Suprapubic skin (tissue), 4 donors: ENCODE measurements at places on chromosomes 2 and 18. TPM values are rescaled to one million over a fixed set of nuclear protein-coding genes. Genes with fewer than 3 reads are reported as not detected.

OR6B2 gene
- total RNA-seq = not detected

DNA sequence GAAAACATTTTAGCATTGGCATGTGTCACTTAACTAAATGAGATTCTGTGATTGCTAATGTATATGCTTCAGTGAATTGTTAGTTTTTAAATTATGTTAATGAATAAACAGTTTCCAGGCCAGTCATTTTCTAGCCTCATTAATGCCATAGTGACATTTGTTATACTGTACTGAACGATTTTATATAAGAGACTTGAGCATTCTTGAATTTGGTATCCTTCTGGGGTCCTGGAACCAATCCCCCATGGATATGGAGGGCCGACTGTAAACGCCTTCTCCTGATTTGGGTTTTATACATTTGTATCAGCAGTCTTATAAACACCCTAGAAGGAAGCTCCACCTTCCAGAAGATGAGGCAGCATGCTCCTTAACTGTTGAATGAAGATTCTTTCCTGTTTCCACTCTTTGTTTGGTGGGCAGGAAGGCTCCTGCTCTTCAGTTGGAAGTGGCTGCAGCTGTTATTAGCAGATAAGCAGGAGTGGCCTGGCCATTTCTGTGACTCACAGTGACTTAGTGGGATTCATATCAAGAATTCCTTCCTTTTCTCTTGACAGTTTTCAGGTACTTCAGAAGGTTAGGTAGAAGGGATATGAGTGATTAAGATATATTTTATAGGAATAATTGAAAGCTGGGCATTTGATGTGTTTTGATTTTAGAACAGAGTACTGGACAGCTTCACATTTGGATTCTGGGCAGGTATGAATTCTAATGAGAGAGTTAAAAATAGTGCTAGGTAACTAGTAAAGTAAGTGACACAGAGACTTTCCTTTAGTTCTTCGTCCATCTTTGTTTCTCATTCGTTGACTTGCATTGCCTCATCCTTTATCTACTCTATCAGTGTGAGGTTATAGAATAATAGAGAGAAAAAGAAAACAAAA lies 124.9 kb downstream of the PLCL1 start:
- DNase-seq = no peak

HOXD13 gene
- total RNA-seq = 0.19 TPM

ZAP70 gene
- total RNA-seq = 3.0 TPM

- peak; percentile 57 for DNase-seq
Observed at GRCh38 chr2:232421189-232421785, 14.6 kb downstream of the ALPG start.

FLACC1 gene
- total RNA-seq = not detected

- DNase-seq = no peak
Observed at GRCh38 chr2:80190166-80190565, 114.4 kb downstream of the LRRTM1 start.

DNA sequence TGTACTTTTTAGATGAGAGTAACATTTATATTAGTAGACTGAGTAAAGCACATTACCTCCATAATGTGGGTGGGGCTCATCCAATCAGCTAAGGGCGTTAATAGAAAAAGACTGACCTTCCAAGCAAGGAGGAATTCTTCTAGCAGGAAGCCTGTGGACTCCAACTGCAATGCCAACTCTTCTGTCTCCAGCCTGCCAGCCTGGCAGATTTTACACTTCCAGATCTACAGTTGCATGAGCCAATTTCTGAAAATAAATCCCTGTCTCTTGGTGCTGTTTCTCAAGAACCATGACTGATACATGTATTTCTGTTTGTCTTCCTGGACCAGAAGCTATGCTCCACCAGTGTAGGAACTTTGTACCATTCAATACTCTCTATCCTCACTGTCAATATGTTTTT lies 69.0 kb upstream of the LMAN1 start:
- no peak for DNase-seq

GRCh38 chr2:30716123-30716900 lies 90.9 kb downstream of the CAPN13 start:
- no peak for DNase-seq

GRCh38 chr18:39460136-39460535 lies 1894.5 kb upstream of the CELF4 start:
- DNase-seq = no peak

DNA sequence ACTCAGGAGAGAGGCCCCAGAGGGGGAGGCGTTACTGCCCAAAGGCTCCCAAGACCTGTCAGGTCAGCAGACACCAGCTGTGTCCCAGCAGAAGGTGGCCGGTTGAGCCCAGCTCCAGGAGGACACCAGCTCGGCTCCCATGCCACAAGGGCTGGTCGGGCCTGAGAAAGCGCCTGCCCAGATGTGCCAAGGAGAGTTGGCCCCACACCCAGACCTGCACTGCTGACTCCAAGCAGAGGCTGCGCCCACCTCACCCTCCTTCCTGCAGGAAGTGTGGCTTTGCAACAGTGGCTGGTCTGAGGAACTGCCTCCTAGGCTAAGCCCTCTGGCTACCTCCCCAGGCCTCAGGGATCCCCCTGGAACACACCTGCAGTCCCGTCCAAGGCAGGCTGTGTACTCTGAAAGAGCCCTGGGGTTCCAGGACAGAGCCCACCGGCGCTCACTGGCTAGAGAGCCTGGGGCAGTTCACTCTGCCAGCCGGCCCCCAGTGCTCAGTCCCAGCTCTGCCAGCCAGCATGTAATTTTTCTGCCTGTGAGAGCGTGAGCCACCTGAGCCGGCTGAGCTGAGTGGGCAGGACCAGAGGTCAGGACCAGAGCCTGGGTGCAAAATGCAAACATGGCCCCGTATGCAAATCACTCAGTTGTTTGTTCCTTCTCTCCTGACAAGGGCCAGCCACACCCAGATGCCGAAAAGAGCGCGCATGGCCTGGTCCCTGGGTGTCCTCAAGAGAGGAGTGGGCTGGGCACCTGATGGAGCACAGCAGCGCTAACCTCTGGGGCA lies 36.9 kb upstream of the PTMA start:
- DNase-seq = no peak

DNA sequence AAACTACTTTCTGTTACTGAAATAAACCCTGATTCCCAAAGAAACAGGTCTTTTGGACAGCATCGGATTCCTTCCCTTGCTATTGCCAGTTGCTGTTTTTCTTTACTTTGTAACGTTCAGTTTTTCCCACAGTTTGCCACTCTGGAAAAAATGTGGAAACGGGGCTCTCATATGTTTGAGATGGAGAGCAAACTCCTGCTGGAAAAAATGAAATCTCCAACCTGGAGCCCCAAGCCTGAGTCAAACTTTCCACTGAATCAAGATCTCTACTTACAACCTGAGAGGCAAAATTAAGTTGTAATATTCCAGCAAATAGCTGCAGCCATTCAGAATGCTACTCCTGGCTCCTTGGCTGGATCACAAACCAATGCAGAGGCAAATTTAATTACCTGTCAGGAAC lies 270.7 kb downstream of the SRBD1 start:
- DNase-seq = no peak

DNA sequence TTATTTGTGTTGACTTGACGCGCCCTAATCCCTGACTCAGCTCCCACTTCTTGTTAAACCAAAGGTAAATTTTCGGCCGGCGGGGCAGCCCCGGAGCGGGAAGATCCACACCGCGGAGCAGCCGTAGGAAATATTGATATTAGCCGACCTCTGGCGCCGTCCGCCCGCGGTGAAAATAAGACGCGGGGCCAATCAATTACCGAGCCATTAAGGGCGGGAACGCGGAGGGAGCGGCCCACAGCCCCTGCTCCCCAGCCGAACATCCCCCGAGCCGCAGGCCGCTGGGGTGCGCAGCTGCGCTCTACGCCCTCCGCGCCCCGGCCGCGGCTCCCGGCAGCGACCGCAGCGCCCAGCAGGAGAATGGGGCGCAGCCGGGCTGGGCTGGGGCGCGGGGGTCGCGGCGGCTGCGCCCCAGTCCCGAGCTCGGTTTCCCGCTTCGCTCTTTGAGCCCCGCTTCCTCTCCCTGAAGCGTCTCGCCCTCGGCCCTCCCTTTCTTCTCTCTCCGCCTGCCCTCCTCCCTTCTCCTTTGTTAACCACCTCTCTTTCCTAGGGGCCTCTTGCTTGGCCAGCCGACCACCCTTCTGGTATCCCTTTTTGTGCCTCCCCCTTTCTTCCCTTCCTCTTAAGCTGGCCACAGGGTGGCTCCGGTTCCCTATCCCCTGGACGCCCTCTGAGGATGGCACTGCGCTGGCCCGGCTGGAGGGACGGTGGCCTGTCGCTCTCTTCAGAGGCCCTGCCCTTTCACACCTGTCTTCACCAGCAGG lies 40.9 kb downstream of the CELF4 start:
- no peak for DNase-seq

MDH1B gene
- total RNA-seq = 2.0 TPM

PIEZO2 gene
- total RNA-seq = 0.68 TPM

- no peak for DNase-seq
Observed at GRCh38 chr2:133484106-133484505, 84.2 kb downstream of the NCKAP5 start.

MARCHF7 gene
- total RNA-seq = 128 TPM

GRCh38 chr2:210195101-210195852 lies 24.1 kb upstream of the KANSL1L start:
- DNase-seq = no peak

TNS1 gene
- 64.4 TPM for total RNA-seq

NMUR1 gene
- total RNA-seq = 0.31 TPM

DNA sequence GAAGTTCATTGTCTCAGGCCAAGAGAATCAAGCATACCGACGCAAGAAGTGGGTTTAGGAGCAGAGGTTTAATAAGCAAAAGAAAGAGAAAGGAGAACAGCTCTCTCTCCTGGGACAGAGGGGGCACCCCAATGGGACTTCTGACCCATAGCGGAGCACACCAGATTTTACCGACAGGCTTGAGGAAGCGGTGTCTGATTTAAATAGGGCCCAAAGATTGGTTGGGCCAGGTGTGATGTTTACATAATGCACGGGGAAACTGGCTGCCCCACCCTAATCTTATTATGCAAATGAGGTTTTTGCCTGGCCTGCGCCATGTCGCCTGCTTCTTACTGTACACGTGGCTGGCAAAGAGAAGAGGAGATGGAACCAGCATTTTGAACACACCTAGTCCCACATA lies 106.2 kb downstream of the MREG start:
- no peak for DNase-seq

ASAP2 gene
- total RNA-seq = 22.0 TPM

GRCh38 chr2:190431907-190432306 lies 23.8 kb downstream of the MFSD6 start:
- no peak for DNase-seq

DNA sequence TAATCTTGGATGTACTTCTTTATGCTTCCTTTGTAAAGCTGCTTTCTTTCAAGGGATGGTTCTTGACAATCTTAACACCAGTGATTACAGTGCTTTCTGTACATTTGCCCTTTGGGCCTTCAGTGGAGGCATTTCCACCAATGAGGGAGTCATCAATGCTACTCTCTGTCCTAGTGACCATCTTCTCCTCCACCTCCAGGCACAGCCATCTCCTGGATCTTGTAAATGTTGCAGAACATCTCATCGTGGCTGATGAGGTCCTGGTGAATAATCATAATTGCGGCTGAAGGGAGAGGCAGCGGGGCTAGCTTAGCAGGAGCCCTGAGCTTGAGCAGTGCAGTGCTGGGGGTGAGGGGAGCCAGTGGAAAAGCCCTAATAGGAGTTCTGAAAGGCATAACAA lies 32.5 kb downstream of the IDH1 start:
- no peak for DNase-seq

DNA sequence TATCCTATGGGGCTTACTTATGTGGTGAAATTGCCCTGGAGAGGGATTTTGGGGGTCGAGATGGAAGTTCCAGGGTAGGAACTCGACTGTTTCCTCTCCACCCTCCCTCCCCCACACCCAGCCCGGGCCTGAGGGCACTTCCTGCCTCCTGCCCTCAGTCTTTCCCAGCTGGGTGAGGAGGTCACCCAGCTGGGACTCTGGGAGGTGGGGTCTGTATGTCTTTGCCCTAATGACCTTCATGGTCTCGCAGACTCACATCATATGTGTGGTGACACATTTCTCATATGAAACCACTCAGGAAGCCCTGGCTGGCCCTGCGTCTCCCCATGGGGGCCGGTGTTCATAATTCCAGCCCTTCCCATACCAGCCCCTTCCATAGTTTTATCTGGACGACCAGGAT lies 12.4 kb downstream of the ATOH8 start:
- no peak for DNase-seq

GRCh38 chr2:228056293-228057097 lies 125.0 kb downstream of the SPHKAP start:
- no peak for DNase-seq

CUL3 gene
- 88.4 TPM for total RNA-seq

DNA sequence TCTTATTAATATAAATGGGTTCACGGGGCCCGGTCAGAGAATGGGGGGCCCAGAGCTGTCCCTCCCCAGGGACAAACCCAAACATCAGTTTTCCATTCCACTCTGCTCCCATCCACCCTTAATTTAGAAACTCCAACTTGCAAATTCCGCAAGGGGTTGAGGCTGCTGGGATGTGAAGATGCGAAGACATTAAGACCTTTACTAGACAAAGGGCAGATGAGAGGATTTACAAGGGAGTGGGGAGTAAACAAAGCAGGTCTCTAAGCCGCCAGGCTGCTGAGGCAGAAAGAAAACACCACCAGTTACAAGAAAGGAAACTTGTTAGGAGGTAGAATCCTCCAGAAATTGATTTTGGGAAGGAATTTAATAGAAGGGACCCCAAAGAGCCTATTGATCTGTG lies 33.1 kb downstream of the MARCO start:
- DNase-seq = no peak

- no peak for DNase-seq
Observed at GRCh38 chr2:88469202-88470114, 17.0 kb upstream of the FOXI3 start.

GRCh38 chr2:32712870-32713269 lies 85.0 kb downstream of the TTC27 start:
- no peak for DNase-seq

DNA sequence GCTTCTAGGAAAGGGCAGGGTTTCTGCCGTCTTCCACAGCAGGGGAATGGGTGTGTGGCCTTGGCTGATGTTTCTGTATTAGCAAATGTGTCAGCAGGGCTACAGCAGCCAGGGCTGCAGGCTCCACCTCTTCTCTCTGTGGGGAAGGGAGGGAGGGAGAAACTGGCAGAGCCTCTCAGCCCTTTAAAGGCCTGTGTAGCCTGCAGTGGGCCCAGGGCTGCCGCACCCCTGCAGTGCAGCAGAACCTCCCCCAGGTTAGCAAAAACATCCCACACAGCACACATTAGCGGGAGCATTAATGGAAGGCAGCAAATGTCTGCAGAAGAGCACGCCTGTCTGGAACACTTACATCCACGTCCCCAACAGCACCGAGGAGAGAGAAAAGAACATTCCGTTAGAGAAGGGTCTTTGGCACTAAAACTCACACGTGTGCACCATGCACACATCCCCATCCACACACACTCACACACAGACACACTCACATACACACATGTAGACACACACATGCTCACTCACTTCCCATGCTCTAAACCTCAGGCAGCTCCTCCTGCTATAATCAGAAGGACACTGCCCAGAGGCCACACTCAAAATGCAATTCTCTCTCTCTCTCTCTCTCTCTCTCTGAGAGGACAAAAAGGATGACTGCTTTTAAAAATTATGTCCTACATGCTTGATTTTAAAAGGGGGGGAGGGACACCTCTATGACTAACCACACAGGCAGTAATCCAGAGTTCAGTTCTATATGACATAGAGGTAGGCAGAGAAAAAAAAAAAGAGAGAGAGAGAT lies 24.1 kb downstream of the MRPL35 start:
- DNase-seq = no peak

- peak; percentile 41 for DNase-seq
Observed at GRCh38 chr2:128644718-128645256, 326.1 kb upstream of the HS6ST1 start.
